ENCODE measurements at places on chromosomes 12 and 14. TPM values are rescaled to one million over a fixed set of nuclear protein-coding genes. Genes with fewer than 3 reads are reported as not detected.

FAM90A1 gene
- 0.15 TPM for total RNA-seq

EAPP gene
- 43.5 TPM for total RNA-seq

ARMH4 gene
- total RNA-seq, result 0.15 TPM

OR6C4 gene
- total RNA-seq, result not detected

COX8C gene
- total RNA-seq, result not detected

MGP gene
- total RNA-seq, result 42.1 TPM

KCNJ8 gene
- 0.15 TPM for total RNA-seq

HPD gene
- not detected for total RNA-seq

MYO1H gene
- not detected for total RNA-seq

SRGAP1 gene
- total RNA-seq, result 4.0 TPM

RNF212B gene
- not detected for total RNA-seq

MANSC4 gene
- 0.32 TPM for total RNA-seq

MYRFL gene
- total RNA-seq, result not detected

ETFBKMT gene
- total RNA-seq, result 2.6 TPM

GZMB gene
- not detected for total RNA-seq

CCDC92 gene
- total RNA-seq, result 3.8 TPM

OASL gene
- total RNA-seq, result 27.4 TPM

LDHB gene
- 1,016 TPM for total RNA-seq

BBOF1 gene
- 2.4 TPM for total RNA-seq

AQP6 gene
- total RNA-seq, result under 0.01 TPM

IFNG-AS1 gene
- not detected for total RNA-seq

TMEM229B gene
- total RNA-seq, result 0.15 TPM

LHX5 gene
- total RNA-seq, result not detected

LALBA gene
- total RNA-seq, result not detected

OSBPL8 gene
- 36.7 TPM for total RNA-seq

RNF31 gene
- 47.7 TPM for total RNA-seq

TPPP2 gene
- total RNA-seq, result not detected

SPX gene
- total RNA-seq, result not detected

CLEC7A gene
- total RNA-seq, result not detected

MUCL1 gene
- total RNA-seq, result not detected

LRRIQ1 gene
- total RNA-seq, result 0.65 TPM

ADGRD1 gene
- total RNA-seq, result not detected

LRRC43 gene
- 1.2 TPM for total RNA-seq

ALX1 gene
- total RNA-seq, result not detected

TSPAN31 gene
- 56.2 TPM for total RNA-seq

TAMALIN gene
- 35.4 TPM for total RNA-seq

C12orf75 gene
- total RNA-seq, result 38.6 TPM

YBX3 gene
- total RNA-seq, result 156 TPM

TBC1D30 gene
- 30.2 TPM for total RNA-seq

CLEC4E gene
- total RNA-seq, result not detected

ZNF84 gene
- 17.2 TPM for total RNA-seq

All from epithelial cell of umbilical artery (primary cell).